ENCODE measurements at places on chromosomes 6 and 20.

- no peak for ATAC-seq
Measured at GRCh38 chr20:18637224-18637623, 49.4 kb downstream of the DTD1 start.

- no peak for ATAC-seq
Measured at GRCh38 chr20:34369265-34369664, 6.2 kb downstream of the ITCH start.

DNA sequence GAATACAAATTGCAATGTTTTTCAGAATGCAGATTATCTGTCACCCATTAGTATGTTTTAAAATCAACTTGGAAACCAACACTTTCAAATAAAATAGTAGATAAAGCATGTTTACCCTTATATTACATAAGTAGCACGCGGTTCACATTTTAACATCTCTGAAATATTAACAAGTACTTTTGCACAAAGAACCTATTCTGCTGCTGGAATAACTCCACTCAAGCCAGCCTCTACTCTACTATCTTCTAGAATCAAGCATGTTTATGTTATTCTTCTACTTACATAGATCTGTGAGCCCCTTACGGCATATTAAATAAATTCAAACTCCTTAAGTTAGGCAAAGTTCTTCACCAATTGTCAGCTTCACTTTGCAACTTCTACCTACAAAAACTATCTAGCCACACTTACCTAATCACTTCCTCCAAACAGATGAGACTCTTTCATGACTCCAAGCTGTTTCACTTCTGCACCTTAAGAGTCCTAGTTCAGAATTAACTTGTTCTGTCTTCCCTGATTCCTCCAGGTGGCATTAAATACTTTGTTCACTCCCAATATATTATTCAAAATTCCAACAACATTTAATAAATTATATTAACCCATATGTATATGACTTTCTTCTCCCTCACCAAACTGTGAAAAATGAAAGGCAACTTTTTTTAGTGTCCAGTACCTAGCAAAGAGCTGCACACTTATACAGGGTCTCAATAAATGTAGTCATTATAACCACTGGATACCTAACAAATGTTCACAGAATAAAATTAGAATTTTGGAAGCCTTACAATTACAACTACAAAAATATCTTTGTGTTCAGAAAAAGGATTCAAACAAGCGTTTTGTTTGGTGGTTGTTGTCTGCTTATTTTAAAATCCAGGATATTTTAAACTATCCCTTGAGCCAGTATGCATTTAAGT, 12.1 kb downstream of the CEP85L start:
- ATAC-seq, result no peak

- ATAC-seq, result no peak
Measured at GRCh38 chr20:11090751-11091150, 417.0 kb upstream of the JAG1 start.
